ENCODE measurements at places on chromosomes 2 and 18. TPM values are rescaled to one million over a fixed set of nuclear protein-coding genes. Genes with fewer than 3 reads are reported as not detected.
A peak's percentile ranks its signal among the peaks of the same experiment; 100 is the strongest.

DNA sequence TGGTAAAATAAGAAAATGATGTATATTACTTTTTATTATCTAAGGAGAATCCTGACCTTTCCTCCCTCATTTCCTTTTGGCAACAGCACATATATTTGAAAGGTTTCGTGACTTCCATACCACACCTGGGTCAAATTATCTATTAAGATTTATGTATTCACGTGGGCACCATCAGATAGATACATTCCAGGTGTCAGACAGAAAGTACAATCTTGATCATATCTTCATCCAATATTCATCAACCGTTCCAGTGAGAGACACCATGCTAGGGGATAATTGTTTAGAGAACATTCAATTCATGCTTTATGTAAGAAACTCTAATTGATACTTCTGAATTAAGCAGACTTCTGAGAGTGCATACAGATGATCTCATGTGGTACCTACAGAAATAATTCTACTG, 73.7 kb downstream of the SCN9A start:
- no peaks in the 10 kb centered on the region for H3K4me1 ChIP-seq
- no peak for DNase-seq
- no peaks in the 10 kb centered on the region for H3K27me3 ChIP-seq
- no peak overlapping the region for H3K27ac ChIP-seq
- no peak overlapping the region for H3K4me3 ChIP-seq
- no peaks in the 10 kb centered on the region for H3K36me3 ChIP-seq

DNA sequence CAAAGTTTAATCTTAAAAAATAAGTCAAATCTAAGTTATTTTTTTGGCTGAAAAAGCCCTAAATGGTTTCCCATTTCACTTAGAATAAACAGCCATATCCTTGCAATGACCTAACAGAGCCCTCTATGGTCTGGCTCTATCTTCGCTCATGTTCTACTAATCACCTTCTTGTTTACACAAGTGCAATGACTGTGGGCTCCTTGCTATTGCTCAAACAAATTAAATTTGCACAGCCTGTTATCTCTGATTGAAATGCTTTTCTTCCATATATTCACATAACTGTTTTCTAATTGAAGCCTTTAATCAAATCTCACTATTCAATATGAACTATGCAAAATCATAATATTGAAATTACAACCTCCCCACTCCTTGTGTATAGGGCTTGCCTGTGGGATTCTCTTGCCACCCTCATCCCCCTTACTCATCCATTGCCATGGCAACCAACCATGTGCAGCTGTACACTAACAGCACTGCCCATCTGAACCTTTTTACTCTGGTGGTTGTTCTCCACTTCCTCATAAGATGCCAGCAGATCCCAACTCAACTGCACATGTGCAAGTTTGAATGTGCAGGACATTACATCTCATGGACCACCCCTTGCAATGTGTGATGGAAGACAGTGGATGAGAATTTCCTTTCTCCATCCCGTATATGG, 1083.2 kb downstream of the SOCS6 start:
- H3K4me1 ChIP-seq: no peaks in the 10 kb centered on the region
- no peak for DNase-seq
- H3K27me3 ChIP-seq: no peaks in the 10 kb centered on the region
- no peak overlapping the region for H3K27ac ChIP-seq

DNA sequence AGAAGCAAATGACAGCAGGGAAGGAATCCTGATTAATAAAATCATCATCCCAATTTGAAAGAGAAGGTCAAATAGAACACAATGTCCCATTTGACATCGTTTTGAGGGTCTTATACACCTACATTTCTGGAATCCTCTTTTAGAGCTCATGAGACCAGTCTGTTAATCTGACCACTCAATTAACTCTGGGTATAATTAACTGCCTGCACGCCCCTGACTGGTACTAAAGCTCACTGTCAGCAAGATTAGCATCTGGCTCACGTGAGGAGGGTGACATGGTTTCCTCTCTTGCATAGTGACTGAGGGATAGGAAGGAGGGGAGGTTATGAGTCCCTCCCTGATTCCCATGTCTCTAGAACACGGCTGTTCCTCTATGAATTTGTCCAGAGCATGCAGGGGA, 124.3 kb downstream of the ICOS start:
- H3K36me3 ChIP-seq: no peaks in the 10 kb centered on the region
- DNase-seq: no peak
- no peak overlapping the region for H3K27ac ChIP-seq
- H3K27me3 ChIP-seq: peaks cover 5% of the 10 kb centered on the region

- H3K4me3 ChIP-seq: no peak overlapping the region
- no peaks in the 10 kb centered on the region for H3K36me3 ChIP-seq
- no peaks in the 10 kb centered on the region for H3K27me3 ChIP-seq
- DNase-seq: no peak
- no peak overlapping the region for H3K27ac ChIP-seq
These were observed 8.2 kb downstream of the SPTBN1 start for GRCh38 chr2:54464341-54464740.

- H3K27me3 ChIP-seq: no peaks in the 10 kb centered on the region
- no peak for DNase-seq
- no peak overlapping the region for H3K27ac ChIP-seq
- peaks cover 4% of the 10 kb centered on the region for H3K4me1 ChIP-seq
These were observed 71.2 kb upstream of the CAVIN2 start for GRCh38 chr2:191917967-191918651.

- H3K27ac ChIP-seq: no peak overlapping the region
- H3K4me3 ChIP-seq: no peak overlapping the region
- no peak for DNase-seq
- peaks cover 6% of the 10 kb centered on the region for H3K4me1 ChIP-seq
These were observed 385.9 kb upstream of the RND3 start for GRCh38 chr2:150873396-150873772.

DNA sequence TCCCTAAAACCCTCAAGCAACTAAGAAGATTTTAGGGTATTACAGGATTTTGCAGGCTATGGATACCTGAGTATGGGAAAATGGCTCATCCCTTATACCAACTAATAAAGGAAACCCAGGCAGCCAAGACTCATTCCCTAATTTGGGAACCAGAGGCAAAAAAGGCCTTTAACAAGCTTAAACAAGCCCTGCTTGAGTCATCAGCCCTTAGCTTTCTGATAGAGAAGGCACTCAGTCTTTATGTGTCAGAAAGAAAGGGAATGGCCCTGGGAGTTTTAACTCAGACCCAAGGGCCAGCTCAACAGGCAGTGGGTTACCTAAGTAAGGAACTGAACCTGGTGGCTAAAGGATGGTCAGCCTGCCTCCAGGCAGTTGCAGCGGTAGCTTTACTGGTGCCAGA, 96.9 kb upstream of the RMP24 start:
- no peak overlapping the region for H3K27ac ChIP-seq
- H3K4me1 ChIP-seq: no peaks in the 10 kb centered on the region
- no peaks in the 10 kb centered on the region for H3K27me3 ChIP-seq
- no peak overlapping the region for H3K4me3 ChIP-seq
- no peak for DNase-seq

GRCh38 chr18:37529863-37530262, 35.7 kb downstream of the CELF4 start:
- DNase-seq: no peak
- no peak overlapping the region for H3K27ac ChIP-seq
- no peak overlapping the region for H3K4me3 ChIP-seq
- no peaks in the 10 kb centered on the region for H3K4me1 ChIP-seq
- H3K27me3 ChIP-seq: peaks cover 11% of the 10 kb centered on the region

DNA sequence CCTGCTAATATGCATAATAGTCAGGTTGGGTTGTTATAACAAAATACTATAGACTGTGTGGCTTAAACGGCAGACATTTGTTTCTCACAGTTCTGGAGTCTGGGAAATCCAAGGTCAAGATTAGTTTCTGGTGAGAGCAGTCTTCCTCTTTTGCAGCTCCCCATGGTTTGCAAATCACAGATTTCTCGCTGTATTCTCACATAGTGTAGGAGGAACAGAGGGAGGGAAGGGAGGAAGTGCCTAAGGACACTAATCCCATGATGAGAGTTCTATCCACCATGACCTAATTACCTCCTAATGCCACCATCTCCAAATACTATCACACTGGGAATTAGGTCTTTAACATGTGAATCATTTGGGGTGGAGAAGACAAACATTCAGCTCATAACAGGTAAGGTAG, 20.1 kb upstream of the PTH2R start:
- H3K27ac ChIP-seq: no peak overlapping the region
- no peaks in the 10 kb centered on the region for H3K4me1 ChIP-seq
- H3K4me3 ChIP-seq: no peak overlapping the region
- H3K27me3 ChIP-seq: peaks cover 4% of the 10 kb centered on the region
- H3K36me3 ChIP-seq: no peaks in the 10 kb centered on the region
- no peak for DNase-seq

DNA sequence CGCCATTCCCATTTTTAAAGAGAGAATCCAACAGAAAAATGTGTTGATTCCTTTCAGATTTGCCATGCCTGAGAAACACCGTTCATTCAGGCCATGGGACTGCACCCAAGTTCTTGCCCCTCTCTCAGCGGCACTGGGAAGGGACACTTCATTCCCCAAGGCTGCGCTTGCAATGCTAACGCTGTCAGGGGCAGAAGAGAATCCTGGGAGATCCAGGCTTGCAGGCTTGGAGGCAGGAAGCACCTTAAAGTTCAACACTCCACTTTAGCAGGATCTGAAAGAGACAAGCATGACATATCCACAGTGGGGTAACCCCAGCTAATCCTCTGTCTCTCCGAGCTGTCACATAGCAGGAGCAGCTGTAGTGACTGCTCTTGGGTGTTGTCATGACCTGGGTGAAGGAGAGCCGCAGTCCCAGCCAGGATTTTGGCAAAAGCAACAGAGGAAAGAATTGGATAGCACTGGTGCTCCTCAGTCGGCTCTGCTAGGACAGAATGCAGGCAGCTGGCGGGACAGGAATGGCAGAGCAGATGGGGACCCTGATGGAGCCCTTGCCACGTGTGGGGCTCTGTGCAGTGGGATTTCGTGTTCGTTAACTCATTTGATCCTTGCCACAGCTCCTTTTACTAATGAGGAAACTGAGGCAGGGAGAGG, 22.0 kb upstream of the ODC1 start:
- no peaks in the 10 kb centered on the region for H3K27me3 ChIP-seq
- H3K4me3 ChIP-seq: no peak overlapping the region
- H3K27ac ChIP-seq: no peak overlapping the region
- DNase-seq: no peak
- no peaks in the 10 kb centered on the region for H3K4me1 ChIP-seq

- H3K4me3 ChIP-seq: no peak overlapping the region
- H3K4me1 ChIP-seq: no peaks in the 10 kb centered on the region
- no peaks in the 10 kb centered on the region for H3K27me3 ChIP-seq
- no peak for DNase-seq
- H3K36me3 ChIP-seq: no peaks in the 10 kb centered on the region
These were observed 93.2 kb downstream of the CD226 start for GRCh38 chr18:69854455-69854854.

GRCh38 chr2:143936848-143937722, 582.8 kb downstream of the ZEB2 start:
- H3K36me3 ChIP-seq: no peaks in the 10 kb centered on the region
- H3K27ac ChIP-seq: peak overlapping the region; percentile 57
- H3K4me3 ChIP-seq: peak overlapping the region; percentile 43
- peaks cover 17% of the 10 kb centered on the region for H3K4me1 ChIP-seq
- DNase-seq: peak; percentile 29

GRCh38 chr2:194332799-194333490, 1324.1 kb upstream of the SLC39A10 start:
- no peak overlapping the region for H3K27ac ChIP-seq
- DNase-seq: no peak
- no peak overlapping the region for H3K4me3 ChIP-seq
- no peaks in the 10 kb centered on the region for H3K36me3 ChIP-seq
- H3K27me3 ChIP-seq: no peaks in the 10 kb centered on the region

DNA sequence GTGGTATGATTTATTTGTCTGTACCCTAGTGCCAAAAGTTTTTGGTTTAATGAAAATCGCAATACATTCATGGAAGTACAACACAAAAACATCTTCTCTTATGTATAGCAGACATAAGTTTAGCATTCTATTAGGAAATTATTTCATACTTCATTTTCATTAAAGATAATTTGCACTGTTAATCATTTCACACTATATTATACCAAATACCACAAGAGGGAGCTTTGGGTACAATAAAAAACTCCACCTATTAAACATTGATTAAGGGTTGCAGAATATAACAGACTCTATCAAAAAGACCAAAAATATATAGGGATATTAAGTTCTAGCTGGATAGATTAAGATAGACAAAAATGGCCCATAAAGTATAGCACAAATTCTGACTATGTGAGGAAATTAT, 79.0 kb downstream of the SLC66A3 start:
- no peak overlapping the region for H3K27ac ChIP-seq
- peaks cover 9% of the 10 kb centered on the region for H3K4me1 ChIP-seq
- H3K4me3 ChIP-seq: no peak overlapping the region
- H3K27me3 ChIP-seq: no peaks in the 10 kb centered on the region
- H3K36me3 ChIP-seq: no peaks in the 10 kb centered on the region
- no peak for DNase-seq

DNA sequence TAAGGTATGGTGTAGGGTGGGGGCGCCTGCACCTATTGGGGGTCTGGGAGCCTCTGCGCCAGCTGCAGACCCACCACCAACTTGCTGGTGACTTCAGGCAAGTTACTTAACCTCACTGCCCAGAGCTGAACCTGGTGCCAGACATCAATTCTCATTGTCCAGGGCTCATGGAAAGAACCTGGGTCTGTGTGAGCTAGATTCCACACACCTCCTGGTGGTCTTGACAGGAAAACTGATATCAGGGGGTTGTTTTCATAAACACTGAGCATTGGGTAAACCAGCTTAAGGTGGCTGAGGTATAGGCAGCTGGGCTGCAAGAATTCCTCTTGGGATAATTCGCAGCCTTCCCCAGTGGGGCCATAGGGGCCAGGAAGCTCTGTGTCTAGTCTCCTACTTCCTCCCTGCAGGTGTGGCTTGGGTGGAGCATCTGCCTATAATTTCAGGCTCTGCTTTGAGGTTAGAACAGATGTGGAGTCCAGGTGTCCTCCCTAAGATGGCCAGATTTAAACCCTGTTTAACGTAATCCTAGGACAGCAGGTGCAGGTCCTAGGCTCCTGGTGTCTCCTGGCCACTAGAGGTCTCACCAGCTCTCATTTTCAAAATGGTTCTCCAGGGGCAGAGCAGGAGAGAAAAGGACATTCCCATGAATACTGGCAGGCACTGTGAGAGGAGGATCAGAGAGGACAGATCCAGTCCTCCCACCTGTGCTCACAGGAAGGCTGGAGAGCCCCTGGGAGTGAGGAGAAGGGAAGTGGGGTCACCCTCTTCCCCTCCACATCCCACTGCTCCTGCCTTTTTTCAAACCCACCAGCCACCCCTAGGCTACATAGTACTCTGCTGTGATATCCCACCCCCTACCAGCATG, 100.4 kb upstream of the SMAD2 start:
- H3K27ac ChIP-seq: peak overlapping the region; percentile 40
- H3K4me1 ChIP-seq: peaks cover 33% of the 10 kb centered on the region
- peak; percentile 69 for DNase-seq
- no peaks in the 10 kb centered on the region for H3K36me3 ChIP-seq

- H3K4me1 ChIP-seq: peaks cover 13% of the 10 kb centered on the region
- H3K27ac ChIP-seq: no peak overlapping the region
- H3K27me3 ChIP-seq: no peaks in the 10 kb centered on the region
- H3K36me3 ChIP-seq: no peaks in the 10 kb centered on the region
- no peak overlapping the region for H3K4me3 ChIP-seq
These were observed 278.3 kb downstream of the PTGR3 start for GRCh38 chr18:74930616-74931015.

- no peaks in the 10 kb centered on the region for H3K4me1 ChIP-seq
- no peak overlapping the region for H3K4me3 ChIP-seq
- DNase-seq: no peak
- no peak overlapping the region for H3K27ac ChIP-seq
These were observed 14.5 kb downstream of the VPS4B start for GRCh38 chr18:63407734-63408133.

Gene ERMN
- not detected for total RNA-seq

Gene DUSP28
- total RNA-seq: 7.5 TPM

Gene KYNU
- total RNA-seq: 14.5 TPM

Gene LAMA3
- 10.2 TPM for total RNA-seq
